ENCODE measurements at places on chromosomes 4 and X.
A peak's percentile ranks its signal among the peaks of the same experiment; 100 is the strongest.

DNA sequence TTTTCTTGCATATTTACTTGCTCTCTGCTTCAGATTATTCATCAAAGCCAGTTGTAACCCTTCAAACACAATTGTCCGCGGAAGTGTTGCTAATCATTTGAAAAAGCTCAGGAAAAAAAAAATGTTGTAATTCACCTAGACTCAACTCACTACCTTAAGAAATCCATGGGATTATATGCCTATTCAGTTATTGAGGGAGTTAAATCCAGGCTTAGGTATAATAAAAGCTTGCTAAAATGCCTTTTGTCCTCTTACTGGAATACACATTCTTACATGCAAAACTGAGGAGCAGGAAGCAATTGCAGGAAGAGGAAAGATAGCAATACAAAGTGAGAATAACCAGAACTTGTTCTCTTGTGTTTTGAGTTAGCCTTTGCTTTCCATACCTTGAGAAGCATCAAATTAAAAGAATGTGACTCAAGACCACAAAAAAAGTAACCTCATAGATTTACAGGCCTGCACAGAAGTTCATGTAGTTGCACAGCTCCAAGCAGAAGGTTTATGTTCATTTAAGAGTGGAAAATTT, 91.4 kb upstream of the FAM241A start:
- no peak for DNase-seq

DNA sequence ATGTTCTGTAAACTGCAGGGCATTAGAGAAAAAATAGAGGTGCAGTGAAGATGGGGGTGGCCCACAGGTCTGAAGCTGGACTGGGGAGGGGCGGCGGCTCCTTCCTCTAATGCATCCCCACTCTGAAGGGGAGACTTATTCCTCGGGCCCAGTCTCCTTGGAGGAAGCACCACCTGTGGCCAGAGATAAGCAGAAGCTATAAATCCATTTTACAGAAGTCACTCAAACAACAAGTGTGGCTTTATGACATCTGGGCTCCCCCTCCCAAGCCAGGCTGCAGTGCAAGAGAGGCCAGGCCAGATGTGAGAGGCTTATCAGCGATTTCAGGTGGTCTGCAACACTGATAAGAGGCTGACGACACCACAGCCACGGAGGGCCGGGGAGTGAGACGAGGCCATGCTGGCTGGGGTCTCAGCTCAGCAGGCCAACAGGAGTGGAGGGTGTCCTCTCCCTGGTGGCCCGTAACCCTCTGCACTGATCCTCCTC, 15.8 kb downstream of the CYTL1 start:
- DNase-seq, result no peak

GRCh38 chrX:26414534-26414933, 198.6 kb downstream of the MAGEB5 start:
- no peak for DNase-seq

GRCh38 chrX:65073233-65073632, 97.0 kb upstream of the ZC4H2 start:
- DNase-seq, result no peak

DNA sequence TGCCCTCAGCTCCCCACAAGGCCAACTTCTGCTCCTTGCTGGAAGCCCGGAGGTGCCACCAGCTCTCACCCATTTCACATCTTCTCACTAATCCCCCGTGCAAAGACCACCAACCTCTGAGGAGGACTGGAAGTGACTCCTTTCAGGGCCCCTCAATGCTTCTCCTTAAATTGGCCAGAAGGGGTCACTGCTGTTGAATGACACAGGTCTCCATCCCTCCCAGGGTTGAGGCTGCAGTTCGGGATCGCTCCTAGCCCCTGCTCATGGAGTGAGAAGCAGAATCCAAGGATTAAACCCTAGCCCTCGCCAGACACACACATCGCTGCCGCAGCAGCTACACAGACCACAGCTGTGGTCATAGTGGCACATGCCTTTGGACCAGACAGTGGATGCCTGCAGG, 279.5 kb upstream of the TAPT1 start:
- no peak for DNase-seq

DNA sequence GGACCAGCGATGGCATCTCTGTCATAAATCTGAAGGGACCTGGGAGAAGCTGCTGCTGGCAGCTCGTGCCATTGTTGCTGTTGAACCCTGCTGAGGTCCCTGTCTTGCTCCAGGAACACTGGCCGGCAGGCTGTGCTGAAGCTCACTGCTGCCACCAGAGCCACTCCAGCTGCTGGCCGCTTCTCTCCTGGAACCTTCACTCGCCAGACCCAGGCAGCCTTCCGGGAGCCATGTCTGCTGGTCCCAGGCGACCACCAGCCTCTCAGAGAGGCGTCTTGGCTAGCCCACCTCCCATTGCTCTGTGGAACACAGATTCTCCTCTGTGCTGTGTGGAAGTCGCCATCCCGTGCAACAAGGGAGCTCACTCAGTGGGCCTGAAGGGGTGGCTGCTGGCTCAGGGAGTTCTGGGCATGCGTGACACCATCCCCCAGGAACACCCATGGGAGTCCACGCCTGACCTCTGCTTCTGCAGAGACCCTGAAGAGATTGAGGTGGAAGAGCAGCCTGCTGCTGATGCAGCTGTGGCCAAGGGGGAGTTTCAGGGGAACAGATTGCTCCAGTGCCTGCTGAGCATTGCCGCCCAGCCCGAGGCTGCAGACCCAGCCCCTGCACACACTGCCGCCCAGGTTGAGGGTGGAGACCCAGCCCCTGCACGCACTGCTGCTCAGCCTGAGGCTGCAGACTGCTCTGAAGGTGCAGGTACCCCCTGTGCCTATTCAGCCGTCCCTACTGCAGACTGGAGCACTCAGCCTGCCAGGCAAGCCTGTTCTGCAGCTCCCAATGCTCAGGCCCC, 33.1 kb upstream of the CYP4V2 start:
- no peak for DNase-seq

DNA sequence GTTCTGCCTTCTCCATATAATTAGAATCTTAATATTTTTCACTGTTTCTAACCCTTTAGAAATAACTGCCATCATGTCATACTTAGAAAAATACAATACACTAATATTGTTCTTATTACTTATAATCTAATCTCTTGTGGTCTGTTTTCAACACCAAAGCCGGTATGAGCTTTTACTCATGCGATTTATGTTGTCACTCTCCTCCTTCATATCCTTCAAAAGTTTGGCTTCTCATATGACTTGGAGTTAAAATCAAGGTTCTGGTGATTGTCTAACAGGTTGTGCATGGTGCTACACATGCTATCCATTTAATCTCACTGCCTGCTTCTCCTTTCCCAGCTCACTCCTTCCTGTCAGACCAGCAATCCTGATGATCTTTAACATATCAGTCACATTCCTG, 1392.9 kb downstream of the ARAP2 start:
- DNase-seq, result no peak

DNA sequence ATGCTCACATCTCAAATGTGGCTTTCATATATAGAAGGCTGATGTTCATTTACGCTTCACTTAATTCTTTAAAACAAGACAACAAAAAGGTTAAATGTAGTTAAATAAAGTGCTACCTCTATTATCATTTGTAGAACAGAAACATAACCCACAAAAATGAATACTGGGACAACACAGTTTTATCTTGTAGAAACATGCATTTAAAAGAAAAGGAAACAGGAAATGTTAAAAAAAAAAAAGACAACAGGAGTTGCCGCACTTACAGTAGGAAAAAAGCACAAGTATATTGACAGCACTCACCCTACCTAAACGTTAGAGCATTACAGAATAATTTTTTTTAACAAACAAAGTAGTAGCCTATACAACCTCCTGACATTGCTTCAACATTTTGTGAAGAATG, 4.8 kb downstream of the THOC2 start:
- no peak for DNase-seq

GRCh38 chr4:92189146-92189545, 114.6 kb upstream of the GRID2 start:
- DNase-seq, result no peak

DNA sequence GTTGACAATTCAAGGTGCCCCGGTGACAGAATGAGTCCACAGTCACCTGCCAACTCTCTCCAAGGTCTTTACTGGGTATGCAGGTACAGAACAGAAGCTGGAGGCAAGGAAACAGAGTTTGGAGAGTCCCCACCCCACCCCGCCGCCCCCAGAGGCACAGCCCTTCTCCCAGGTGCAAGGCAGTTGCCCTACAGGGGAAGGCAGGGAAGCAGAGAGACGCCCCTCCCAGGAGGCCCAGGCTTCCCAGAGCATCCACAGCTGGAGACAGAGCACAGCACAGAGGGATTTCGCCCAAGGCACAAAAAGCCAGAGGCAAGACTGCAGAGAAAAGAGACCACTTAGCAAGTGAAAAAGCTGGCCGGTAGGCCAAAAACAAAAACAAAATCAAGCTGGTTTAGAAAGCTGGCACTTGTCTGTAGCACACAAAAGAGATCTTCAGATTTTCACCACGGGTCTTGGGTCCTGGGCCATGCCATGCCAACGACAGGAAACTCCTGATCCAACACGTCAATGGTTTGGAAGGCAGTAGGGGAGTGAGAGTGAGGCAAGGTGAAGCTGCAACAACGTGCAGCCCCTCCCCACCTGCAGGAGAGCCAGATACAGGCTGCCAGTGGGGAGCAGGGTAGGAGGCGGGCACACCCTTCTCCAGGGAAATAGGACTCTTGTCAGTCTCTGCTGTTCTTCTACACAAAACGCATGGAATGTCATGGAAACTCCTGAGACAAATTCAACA, 113.3 kb downstream of the AFAP1 start:
- DNase-seq, result no peak

DNA sequence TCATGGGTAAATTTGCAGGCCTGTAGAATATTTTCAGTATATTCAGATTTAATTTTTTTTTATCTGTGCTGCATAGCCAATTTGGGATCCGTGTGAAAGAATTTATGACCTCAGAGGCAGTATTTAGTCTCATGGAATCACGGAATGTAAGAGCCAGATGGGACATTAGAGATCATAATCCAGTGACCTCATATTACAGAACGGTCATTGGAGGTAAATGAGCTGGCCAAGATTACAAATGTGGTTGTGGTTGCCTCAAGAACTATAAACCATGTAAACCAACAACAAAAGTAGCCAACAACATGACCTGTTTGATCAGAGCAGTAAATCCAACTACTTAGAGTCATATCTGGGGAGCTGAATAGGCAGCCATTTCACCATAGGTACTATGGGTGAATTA, 71.6 kb downstream of the AMOT start:
- no peak for DNase-seq

GRCh38 chr4:54548831-54549460, 108.8 kb upstream of the KIT start:
- no peak for DNase-seq

DNA sequence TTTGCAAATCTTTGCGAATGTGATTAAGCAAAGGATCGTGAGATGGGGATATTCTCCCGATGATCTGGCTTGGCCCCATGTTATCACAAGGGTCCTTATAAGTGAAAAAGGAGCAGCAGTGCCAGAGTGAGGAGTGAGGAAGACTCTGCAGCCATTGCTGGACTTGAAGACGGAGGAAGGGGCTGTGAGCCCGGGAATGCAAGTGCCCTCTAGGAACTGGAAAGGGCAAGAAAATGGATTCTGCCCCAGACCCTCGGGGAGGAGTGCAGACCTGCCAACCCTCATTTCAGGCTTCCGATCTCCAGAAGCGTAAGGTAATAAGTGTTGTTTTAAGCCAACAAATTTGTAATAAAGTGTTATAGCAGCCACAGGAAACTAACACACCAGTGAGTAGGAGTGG, 76.3 kb downstream of the EVC start:
- no peak for DNase-seq

- no peak for DNase-seq
Measured at GRCh38 chr4:12697970-12698369, 786.2 kb downstream of the RAB28 start.

GRCh38 chr4:7381221-7381889, 53.4 kb downstream of the PSAPL1 start:
- peak; percentile 28 for DNase-seq

DNA sequence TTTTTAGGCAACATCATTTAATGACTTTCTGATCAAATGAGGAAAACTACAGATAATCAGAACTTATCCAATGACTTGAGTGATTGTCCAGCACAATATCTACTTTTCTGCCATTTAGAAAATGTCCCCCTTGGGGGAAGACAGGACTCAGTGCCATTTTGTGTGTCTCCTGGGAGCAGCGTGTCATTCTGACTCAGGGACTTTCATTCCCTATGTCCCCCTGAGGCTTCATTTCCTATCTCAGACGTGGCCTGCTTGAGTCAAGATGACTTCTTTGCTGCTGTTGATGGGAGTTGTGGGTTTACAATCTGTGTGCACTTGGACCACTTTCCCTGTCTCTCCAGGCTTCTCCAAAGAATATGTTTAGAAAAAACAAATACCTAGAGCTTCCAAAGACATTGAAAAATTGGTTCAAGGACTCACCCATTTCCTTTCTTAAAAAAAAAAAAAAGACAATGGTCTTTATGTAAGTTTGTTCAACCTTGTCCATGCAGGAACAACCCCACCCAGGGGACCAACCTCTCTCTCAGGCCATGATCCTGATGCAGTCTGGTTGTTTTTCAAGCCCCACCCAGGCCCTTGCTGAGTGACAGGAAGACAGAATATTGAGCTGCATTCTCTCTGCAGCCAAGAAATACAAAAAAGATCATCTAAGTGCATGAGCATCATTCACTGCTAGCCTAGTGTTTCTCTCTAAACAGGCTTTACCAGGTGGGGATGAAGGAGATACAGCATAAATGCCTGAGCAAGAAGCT, 34.3 kb upstream of the TMEM154 start:
- no peak for DNase-seq

DNA sequence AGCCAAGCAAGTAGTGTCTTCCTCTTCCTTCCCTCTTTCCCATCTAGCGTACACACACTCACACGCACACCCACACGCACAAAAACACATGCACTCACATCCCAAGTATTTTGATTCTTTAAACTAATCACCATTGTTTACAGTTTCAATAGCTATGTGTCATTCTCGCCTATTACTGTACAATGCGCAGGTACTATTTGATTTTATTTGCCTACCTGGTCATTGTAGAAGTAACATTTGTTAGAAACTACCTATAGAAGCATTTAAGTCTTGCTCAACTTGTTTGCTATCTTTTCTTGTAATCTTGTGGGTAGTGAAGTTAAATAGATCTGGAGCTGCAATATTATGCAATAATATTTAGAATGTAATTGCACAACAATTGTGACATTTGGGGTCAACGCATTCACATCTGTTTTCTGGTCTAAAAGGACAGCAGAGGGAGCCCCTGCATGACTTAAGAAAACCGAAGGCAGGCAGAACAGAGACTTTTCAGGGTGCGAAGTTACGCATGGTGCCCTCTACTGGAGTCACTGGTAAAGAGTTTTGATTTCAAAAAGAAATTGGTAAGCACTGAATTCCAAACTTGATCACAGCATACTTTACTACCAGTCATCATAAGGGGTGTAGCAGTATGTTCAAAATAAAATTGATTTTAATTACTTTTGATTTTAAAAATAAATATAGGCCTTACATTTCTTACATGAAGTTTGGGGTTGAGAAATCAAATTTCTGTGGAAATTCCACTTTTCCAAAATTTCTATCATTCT, 503.3 kb upstream of the FAM241A start:
- peak; percentile 75 for DNase-seq

All from HT1080 (cell line).